ENCODE measurements at places on chromosomes 5 and 9.

DNA sequence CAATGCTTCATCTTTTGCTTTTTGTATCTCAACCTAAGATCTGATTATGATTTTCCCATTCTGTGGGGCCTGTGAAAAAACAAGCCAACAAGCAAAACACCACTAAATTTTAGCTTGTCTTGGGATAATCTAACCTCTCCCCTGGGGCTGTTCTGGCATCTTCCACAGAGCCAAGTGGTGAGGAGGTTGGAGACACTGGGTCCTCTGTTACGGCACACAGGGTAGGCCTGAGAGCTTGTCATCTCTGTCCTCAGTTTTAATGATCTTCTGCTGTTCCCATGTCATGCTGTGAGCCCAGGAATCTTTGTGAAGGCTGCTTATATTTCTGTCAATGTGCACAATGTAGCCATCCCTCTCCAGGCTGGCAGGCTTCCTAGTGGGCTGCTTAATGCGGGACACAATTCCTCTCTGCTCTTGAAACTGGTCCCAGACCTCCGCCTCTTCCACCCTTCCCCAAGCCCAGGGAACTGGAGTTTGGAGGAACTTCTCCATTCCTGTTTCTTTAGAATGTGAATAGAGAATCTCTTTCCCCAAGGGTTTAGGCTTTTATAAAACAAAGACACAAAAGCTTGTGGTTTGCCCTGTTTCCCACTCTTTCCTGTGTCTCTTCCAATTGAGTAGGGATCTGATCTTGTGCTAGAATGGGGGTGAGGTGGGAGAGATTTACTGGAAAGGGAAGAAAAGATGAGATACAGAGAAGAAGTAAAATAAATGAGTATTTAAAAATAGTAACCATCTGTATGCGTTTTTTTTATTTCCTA, 30.9 kb upstream of the SEMA6A start:
- DNase-seq = no peak

DNA sequence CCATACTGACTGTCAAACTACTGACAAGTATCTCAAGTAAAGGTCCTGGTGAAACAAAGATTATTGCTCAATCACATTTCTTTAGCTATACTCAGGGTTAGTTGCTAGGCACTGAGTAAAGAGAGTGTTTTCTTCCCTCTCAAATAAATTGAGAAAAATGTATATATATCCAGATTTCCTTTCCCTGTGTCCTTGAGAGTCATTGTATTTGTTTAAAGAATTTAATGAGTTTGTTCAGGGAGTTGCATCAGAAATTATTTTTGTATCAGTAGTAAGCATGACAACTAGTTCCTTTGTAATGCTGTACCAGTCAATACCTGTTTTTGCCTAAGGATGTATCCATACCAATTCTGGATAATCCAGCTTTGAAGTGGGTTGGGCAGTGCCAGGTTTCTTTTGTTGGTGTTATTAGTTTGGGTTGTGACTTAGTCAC, 3.2 kb upstream of the ANKHD1 start:
- no peak for DNase-seq

DNA sequence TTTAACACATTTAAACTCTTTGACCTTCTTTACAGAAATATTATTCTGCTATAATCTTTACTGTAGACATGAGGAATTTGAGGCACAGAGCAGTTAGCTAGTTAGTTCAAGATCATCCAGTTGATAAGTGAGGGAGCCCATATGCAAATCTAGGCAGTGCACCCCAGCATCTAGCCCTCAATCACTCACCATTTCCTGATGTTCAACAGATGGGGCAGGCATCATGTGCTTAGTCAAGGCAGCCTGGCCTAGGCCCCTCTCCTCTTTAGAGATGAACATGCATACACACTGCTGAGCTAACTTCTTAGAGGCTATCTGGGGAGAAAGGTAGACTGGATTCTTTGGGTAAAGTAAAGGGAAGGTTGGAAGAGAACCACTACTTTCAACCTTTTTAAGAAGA, 206.8 kb upstream of the SLC24A2 start:
- no peak for DNase-seq

- no peak for DNase-seq
Observed at GRCh38 chr9:79395228-79395627, 176.5 kb upstream of the TLE4 start.

GRCh38 chr5:137782984-137783536, 28.9 kb upstream of the HNRNPA0 start:
- no peak for DNase-seq

Data from KG1 (cell line).